Activated T-helper 1 cell treated with anti-CD3 and anti-CD28 coated beads, Interleukin-12 subunit alpha, Interleukin-12 subunit beta, Interleukin-2, Interleukin-4 antibody, amounts not matched to agents 30 ng/mL and 10 ng/mL and 1 ng/mL, durations not matched to agents 14 hours and 24 hours and 36 hours (primary cell): ENCODE measurements at places on chromosomes 1 and 21. TPM values are rescaled to one million over a fixed set of nuclear protein-coding genes. Genes with fewer than 3 reads are reported as not detected.

ZBED6 gene
- total RNA-seq: 19.8 and 21.3 TPM in 2 replicates

LRP8 gene
- 78.8 and 87.4 TPM in 2 replicates for total RNA-seq

PGLYRP3 gene
- not detected in 2 replicates for total RNA-seq

DNA sequence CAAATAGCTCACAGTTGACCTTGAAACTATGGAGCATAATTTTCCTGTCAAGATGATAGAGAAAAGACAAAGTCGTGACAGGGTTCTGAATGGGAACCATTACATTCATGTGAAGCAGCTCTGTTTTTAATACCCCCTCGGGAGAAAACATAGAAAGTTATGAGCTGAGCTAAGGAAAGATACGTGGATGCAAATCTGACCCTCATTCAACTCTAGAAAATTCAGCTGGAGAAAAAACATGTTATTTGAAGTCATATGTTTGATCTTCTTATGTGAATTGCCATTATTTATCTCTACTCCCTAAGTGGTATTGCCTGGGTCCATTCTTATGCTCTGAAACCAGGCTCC lies 48.0 kb upstream of the LRRC52 start:
- DNase-seq: no peak

GRCh38 chr1:153510984-153511410 lies 24.8 kb downstream of the S100A6 start:
- DNase-seq: peak; percentile 65

C4BPA gene
- total RNA-seq: not detected in 2 replicates

- no peak for DNase-seq
Observed at GRCh38 chr1:11579506-11579905, 74.7 kb downstream of the FBXO2 start.

PPIAL4G gene
- 0.05 TPM in 1 of 2 replicates, not detected in the other for total RNA-seq

ADORA1 gene
- not detected in 2 replicates for total RNA-seq

GRCh38 chr1:24878045-24878444 lies 52.0 kb downstream of the RUNX3 start:
- no peak for DNase-seq

GRCh38 chr1:227729881-227730629 lies 5.0 kb downstream of the JMJD4 start:
- peak; percentile 25 for DNase-seq

GRCh38 chr1:94020764-94021579 lies 100.0 kb downstream of the ABCA4 start:
- DNase-seq: no peak

GRCh38 chr1:241310451-241310850 lies 46.6 kb downstream of the RGS7 start:
- no peak for DNase-seq

DNA sequence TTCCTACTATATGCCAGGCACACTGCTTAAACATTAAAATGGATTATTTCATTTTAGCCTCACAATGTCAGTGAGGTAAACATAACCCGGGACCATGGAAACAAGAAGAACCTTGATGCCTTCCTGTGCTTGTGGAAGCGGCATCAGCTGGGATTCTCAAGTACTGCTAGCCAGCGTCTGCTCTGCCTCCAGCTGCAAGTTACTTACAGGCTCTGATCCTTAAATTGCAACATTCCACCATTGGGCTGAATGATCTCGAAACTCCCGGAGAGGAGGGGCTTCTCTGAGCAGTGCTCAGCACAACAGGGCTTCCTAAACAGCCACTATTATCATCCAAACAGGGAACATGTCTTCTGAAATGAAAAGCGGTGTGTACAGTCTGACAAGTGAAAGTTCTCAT lies 6.7 kb upstream of the MAN1C1 start:
- no peak for DNase-seq

CRABP2 gene
- 1.4 and 1.6 TPM in 2 replicates for total RNA-seq

DNA sequence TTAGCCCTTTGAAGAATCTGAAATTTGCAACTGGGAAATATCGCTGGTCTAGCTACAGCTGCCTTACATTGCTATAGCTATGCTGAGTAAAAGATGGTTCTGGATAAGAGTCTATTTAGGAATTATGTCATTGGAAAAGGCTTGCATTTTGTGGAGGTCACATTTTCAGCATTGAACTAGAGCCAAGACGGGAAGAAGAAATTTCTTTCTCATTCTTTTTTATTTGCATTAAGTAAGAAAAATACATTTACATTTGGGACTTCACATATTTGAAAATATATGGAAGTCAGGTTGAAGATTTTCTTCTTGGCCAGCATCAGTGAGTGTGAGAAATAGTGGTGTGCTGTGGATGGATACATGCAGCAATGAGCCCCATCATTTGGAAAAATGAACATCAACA lies 291.6 kb downstream of the PTBP2 start:
- DNase-seq: no peak

DNA sequence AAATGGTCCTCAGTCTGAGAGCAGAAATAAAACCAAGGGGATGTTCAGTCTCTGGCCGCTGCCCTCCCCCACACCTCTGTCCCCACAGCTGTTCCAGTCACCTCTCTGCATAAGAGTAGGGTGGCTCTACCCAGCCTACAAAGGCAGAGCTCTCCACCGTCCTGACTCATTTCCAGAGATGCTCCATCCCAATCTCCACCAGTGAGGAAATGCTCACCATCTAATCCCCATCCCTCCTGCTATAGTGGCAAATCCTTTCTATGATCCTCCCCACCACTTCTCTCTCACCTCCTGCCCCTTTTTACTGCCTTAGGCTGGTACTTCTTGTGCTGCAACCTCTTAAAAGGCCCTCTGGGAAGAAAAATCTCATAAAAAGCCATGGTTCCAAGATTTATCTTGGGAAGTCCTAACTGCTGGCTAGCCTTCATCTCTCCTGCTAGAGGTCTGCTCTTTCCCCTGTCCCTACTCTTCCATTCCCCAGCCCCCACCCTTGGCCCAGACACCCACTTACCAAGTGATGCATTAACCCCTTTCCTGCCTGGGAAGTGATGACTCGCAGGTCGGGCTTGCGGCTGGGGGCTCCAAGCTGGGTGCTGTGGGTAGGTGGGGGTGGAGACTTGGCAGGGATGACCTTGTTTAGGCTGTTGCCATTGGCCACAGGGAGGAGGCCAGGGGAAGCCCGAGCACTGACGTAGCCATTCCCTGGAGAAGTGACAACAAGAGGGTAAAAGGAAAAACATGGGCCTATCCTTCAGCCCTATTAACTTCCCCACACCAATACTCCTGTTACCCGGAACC lies 23.9 kb downstream of the MEF2D start:
- no peak for DNase-seq

DNA sequence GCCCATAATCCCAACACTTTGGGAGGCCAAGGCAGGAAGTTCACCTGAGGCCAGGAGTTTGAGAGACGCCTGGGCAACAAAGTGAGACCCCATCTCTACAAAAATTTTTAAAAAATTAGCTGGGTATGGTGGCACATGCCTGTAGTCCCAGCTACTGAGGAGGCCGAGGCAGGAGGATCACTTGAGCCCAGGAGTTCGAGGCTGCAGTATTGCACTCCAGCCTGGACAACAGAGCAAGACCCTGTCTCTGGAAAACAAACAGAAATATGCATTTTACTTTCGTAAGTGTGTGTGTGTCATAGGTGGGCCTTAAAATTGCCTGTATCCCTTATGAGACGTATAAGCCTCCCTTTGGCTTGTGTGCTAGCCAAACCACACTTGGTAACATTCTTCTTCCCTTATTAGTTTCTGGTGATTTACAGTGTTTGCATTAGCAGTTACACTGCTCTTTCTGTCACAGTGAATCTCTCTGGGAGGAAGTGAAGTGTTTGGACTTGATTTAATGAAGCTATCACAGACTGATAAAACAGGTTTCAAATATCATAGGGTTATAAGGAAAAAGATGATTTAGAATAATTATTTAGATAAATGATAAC lies 48.9 kb upstream of the KIF26B start:
- no peak for DNase-seq

DNA sequence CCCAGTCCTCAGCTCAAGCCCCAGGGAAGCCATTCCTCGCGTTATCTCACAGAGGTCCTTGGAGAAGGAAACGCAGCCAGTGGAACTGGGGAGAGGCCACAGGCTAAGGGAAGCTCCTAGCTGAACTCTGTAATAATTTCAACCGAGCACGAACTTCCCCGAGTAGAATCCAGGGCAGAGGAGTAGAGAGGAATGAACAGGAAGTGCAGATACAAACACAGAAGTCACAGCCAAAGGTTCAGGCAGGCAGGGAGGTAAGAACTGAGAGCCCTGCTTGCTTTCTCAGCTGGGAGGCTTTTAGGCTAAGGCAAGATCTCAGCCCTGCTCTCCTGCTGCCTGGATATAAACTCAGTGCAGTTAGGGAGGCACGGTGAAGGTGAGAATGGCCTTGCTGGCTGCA lies 23.7 kb downstream of the WARS2 start:
- DNase-seq: no peak

F13B gene
- total RNA-seq: not detected in 2 replicates

MX2 gene
- total RNA-seq: 8.2 and 9.4 TPM in 2 replicates

DNASE2B gene
- total RNA-seq: not detected in 2 replicates

DNALI1 gene
- total RNA-seq: not detected in 2 replicates

DNA sequence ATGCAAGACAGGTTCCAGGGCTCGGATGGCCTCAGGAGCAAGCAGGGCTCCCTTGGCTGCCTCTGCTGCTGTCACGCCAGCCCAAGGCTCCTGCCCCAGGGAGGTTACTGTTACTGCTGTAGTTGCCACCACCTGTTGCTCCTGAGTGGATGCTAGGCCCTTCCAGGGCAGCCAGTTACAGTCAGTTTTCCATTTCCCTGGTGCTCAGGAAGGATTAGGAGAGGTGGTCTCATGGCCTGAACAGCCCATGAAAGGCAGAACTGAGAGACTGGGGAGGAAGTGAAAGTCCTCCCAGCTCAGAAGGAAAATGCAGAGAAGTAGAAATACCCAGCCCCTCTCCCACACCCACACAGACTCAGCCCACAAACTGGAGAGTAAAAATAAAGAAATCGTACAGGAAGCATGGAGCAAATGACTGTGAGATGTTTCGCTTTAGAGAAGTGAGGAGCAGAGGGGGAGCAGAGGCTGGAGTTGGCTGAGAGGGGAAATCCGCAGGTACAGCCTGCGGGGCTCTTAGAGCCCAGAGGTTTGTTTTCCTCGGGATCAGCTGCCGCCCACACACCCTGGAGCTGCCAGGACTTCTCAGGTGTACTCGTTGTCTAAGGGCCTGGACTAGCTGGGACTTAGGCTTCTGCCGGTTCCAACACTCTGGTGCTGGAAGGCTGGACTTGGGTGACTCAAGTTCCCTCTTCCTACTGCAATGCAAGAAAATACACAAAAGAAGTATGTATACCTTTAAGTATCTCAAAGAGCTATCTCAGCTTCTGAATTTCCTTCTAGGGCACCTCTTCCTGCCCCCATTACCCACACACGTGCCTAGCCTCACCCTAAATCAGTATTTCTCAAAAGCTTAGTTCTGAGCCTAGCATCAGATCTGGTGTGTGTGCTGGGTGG lies 2.3 kb downstream of the IL6R start:
- peak; percentile 25 for DNase-seq

DNA sequence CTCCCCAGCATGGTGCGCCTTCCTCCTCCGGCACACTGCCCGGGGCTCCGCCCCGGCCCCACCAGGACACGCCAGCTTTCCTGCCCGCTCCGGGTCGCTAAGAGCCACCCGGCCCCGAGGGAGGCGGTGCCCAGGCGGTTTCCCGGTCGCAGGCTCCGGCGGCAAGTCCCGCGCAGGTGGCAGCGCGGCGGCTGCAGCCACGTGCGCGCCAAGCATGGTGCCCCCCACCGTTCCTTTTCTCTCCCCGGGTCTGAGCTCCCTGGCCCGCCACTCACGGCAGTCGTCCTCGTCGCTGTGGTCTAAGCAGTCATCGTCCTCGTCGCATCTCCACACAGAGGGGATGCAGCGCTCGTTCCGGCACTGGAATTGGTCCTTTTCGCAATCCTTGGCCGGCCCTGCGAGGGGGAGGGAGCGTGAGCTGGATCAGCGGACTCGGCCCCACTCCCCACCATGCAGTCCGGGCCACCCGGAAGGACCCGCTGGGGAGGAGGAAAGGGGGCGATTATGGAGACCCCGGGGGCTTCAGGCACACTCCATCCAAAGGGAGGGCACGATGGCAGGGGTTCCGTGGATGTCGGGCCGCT lies 1.2 kb downstream of the LRP8 start:
- DNase-seq: no peak

DNA sequence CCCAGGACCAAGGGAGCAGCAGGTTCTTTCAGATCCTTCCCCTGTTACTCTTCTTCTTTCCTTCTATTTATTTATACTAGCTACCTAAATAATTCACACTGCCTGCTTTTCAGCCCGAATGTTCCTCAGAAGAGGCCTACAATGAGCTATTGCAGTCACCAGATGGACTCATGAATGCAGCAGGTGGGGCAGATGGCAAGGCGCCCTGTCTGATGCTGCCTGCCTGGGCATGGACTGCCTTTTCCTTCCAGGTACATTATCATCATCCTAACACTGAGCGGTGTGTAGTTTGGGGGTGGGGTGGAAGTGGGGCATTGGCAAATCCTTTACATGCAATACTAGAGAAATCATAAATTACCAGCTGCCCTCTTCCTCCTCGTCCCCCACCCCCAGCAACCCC lies 17.6 kb downstream of the ESRRG start:
- DNase-seq: no peak

DNA sequence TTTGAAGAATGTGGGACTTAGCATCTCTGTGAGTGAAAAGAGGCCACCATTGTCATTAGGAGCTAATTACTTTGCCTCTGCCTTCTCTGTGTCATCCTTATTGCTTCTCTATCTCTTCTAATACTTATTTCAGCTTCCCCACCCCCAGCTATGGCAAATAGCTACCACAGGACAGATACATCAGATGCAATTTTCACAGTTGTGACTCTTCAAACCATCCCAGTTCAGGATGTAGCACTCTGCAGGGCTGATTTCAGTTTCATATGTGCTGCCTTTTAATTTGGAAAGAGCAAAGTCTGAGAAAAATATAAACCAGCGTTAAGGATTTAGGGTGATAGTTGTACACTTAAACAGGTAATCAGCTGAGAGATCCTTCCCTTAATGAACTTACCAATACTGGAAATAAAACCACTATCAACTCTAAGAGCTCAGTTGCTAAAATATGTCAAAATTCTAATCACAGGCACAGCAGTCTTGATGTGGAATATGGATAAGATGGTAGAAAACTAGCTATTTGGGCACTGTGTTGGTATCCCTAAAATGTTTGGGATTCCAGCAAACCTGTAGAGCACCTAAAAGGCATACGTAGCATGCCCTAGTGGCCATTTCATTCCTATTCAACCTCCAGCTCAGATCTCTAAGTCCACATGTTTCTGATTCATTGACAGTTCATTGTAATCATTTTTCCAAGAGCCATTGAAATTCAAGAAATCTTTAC lies 148.4 kb downstream of the SYT2 start:
- no peak for DNase-seq

- DNase-seq: no peak
Observed at GRCh38 chr1:24992761-24993211, 62.7 kb upstream of the RUNX3 start.

GRCh38 chr1:91124989-91125417 lies 103.2 kb upstream of the ZNF644 start:
- DNase-seq: no peak

GRCh38 chr1:167634435-167634834 lies 4.4 kb downstream of the RCSD1 start:
- DNase-seq: no peak

GRCh38 chr1:158147401-158147800 lies 33.3 kb upstream of the CD1D start:
- no peak for DNase-seq

DNA sequence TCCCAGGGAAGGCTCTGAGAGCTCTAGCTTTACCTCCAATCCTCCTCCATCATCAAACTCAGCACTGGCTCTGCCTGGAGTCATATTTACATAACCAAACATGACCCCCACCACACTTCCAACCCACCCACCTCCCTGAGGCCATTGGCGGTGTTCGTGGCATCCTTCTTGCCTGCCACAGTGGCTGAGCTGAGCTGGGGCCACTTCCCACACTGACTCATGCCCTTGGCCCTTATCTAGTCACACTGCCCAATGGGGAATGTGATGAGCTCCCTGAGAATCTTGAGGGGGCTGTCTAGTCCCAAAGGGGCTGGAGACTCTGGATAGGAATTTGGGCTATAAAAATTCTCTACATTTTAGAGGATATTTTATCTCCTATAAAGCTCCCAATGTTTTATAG lies 230.9 kb upstream of the IRF2BP2 start:
- no peak for DNase-seq
